ENCODE measurements at places on chromosomes 3 and 15. TPM values are rescaled to one million over a fixed set of nuclear protein-coding genes. Genes with fewer than 3 reads are reported as not detected.

DUOXA2 gene
- not detected for polyA plus RNA-seq

DNA sequence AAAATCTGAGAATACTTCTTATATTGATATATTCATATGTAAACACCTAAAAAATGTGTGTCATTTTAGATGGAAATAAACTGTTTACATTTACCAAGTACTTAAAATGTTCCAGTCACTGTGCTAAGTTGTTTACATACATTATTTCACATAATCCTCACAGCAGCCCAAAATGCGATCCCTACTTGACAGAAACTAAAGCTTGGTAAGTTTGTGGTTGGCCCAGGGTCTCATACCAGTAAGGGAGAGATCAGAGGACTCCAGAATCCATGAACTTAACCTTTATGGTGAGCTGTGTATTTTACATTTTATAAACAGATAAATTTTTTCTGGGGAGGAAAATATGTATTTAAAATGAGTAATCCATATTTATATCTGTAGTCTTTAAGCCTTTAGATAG is 51.2 kb downstream of the SLC25A26 start:
- no peak for DNase-seq

GRCh38 chr3:178155521-178155920 is 380.7 kb upstream of the KCNMB2 start:
- no peak for DNase-seq

- no peak for DNase-seq
These were observed 636.9 kb downstream of the TAFA4 start for GRCh38 chr3:68295457-68295856.

NLGN1 gene
- polyA plus RNA-seq, result 1.3 TPM

KCNAB1 gene
- polyA plus RNA-seq, result 5.2 TPM

DNA sequence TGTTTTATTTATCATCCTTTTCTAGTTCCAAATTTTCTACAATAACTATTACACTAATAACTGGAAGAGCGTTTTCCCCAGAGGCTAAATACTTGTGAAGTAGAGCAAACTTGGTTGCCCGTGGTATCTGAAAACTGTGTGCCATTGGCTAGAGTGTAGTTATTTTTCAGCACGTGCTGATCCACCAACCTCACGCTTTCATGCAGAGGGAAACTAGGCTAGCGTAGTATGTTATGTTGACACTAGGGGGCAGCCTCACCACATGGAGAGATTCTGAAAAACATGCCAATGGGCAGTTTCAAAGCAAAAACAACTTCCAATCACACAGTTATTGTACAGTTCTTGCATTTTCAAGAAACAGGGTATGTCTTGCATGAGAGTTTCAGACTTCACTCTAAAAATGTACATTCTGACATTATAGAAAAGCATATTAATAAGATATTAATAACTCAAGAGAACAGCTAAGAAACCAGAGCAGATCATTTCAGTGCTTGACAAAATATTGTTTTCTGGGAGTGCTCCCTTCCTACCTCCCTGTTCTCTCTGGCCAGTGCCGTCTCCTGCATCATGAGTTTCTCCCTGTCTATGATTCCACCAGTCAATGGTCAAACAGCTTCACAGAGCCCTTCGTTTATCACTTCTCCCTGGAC is 39.7 kb downstream of the SPATA12 start:
- DNase-seq, result peak; percentile 90

GRCh38 chr3:8622873-8623691 is 21.5 kb downstream of the SSUH2 start:
- DNase-seq, result peak; percentile 82

DNA sequence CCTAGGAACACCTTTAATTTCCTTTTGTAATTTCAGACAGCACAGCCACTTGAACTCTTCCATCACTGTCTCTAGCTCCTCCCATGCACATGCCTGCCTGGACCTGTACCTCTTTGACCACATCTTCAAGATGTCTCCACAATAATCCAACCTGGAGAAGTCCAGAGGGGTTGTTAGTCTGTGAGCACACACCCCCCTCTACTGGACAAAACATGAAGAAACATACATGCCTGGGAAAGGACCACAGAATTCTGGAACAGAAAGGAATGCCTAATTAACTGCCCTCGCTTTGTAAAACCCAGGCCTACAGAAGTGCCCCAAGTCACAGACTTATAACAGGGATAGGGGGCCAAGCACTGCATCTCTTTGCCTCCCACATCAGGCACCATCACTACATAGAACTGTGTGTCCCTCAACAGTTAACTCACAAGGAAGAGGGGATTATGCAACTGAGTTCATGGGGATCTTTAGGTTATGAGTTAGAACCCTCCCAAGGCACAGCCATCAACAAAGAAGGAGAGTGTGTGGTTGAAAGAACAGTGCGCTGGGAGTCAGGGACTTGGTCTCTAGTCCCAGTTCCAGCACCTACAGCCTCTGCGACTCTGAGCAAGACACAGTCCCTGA is 61.7 kb downstream of the FMN1 start:
- peak; percentile 79 for DNase-seq

SLC28A2 gene
- 0.10 TPM for polyA plus RNA-seq

PLSCR5 gene
- not detected for polyA plus RNA-seq

THBS1 gene
- 74.5 TPM for polyA plus RNA-seq

DNA sequence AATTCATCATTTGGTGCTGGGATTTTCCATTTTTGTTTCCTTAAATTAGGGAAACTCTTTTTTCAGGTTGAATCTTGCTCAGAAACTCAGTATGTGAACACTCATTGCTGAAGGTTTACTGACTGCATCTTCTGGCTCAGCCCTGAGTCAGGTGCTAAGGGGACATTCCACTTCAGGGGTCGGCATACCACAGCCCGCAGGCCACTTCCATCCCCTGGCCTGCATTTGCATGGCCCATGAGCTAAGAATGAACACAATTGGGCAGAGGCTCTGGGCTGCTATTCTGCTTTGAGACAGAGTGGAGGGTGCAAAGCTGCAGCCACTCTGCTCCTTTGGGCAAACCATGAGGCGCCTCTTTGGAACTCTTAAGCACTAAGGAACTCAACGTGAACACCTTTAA is 165.0 kb downstream of the FEZF2 start:
- no peak for DNase-seq

ALS2CL gene
- polyA plus RNA-seq, result 5.8 TPM

- no peak for DNase-seq
These were observed 436.5 kb downstream of the CNTN4 start for GRCh38 chr3:2535206-2535605.

GRCh38 chr3:97131476-97131875 is 317.1 kb downstream of the EPHA6 start:
- DNase-seq, result peak; percentile 16

REC114 gene
- 0.14 TPM for polyA plus RNA-seq

PCBP4 gene
- 64.9 TPM for polyA plus RNA-seq

GRCh38 chr3:136023264-136023978 is 57.9 kb downstream of the PPP2R3A start:
- DNase-seq, result peak; percentile 26

DNA sequence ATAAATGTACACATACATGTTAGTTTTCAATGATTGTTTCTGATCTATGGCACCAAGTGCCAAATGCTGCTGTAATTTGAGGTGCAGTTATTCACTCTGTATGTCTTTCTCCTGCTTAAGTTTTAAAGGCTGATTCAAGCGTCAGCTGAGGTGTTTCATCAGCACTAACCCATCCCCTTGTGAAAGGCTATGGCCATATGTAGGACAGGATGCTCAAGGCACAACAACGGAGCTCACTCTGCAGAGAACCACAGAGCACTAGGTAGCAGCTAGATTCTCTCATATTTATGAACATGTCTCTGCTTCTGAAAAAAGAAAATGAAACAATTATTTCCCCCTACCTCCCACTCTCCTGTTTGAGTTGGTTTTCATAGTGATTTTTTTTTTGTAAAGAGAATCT is 340.0 kb upstream of the TMCO5A start:
- DNase-seq, result no peak

ADCY5 gene
- polyA plus RNA-seq, result 2.4 TPM

- DNase-seq, result no peak
These were observed 467.7 kb downstream of the GABRG3 start for GRCh38 chr15:27438403-27439375.

DNA sequence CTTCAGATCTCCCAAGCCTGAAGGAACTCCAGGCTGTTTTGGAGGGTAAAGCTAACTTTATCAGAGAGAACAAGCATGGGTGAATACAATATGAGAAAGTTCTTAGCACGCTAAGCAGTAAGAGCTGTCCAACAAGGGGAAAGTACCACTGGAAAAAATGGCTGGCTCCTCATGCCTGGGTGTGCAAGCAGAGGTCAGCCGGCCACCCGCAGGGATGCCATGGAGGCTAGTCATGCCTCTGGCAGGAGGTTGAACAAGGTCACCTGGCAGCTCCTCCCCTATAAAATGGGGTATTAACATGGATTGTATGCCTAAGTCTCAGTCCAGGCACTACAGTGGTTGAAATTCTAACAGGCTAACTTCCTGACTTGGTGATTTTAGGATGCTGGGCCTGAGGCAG is 75.4 kb upstream of the SLC6A1 start:
- DNase-seq, result no peak

EXD1 gene
- 0.07 TPM for polyA plus RNA-seq

GRCh38 chr3:172367205-172368105 is 80.8 kb downstream of the GHSR start:
- DNase-seq, result no peak

CNTN6 gene
- polyA plus RNA-seq, result 3.3 TPM

DNA sequence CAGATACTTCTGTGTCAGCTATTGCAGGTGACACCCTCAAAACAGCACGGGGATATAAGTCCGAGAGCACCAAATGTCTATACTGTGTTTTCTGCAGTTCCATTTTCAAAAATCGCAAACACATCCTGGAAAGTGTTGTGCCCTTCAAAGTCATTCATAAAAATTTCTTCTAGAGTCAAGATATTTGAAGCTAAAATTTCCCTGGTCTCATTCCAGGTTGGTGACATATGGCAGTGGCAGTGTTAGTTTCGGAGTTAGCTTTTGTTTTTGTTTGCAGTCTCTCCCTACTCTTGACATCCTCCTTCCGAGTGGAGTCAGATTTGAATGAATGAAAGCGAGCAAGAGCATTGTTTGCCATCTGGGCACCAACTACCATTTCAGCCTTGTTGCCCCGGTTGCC is 3.2 kb upstream of the FSIP1 start:
- no peak for DNase-seq

- no peak for DNase-seq
These were observed 100.6 kb upstream of the ATP11B start for GRCh38 chr3:182692695-182693094.

DNA sequence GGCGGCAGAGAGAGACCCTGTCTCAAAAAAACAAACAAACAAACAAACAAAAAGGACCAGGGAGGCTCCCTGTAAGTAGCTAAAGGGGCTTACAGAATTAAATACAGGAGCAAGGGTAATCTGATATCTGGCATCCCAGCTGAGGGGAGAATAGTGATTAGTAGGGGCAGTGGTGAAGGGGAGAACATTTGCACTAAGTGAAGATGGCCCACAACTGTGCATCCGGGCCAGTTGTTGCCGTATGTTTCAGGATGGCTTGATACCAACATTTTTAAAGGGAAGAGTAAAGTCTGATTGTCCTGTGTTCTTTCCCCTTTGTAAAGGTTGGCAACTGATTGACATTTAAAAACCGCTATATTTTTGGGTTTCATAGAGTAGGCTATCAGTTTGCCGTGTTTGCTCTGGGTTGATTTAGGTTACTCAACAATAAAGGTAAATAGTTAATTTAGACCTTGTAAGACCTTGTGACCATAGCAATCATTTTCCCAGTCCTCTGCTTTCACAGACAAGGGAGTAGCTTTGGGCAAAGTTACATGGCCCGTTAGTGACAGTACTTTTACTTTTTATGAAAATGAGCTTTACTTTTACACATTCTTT is 167.8 kb downstream of the PTPRG start:
- DNase-seq, result peak; percentile 76

DNA sequence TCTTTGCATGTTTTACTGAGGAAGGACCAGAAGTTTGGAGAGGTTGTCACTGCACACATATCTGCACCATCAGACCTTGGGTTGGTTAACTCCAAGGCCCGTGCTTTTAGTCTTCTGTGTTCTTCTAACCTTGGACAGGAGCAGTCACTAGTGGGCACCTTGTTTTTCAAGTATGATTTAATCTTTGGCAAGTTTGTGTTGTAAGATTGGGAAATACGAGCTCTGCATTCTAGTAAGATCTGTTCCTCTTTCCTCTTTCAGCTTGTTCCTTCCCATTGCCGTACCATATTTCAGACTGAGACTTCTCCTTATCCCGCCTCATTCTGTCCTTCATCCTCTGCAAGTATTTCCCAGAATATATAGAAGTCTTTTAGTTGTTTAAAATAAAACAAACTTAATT is 5.1 kb downstream of the TMOD2 start:
- no peak for DNase-seq

- no peak for DNase-seq
These were observed 51.5 kb upstream of the CHST2 start for GRCh38 chr3:143068059-143068458.

DNA sequence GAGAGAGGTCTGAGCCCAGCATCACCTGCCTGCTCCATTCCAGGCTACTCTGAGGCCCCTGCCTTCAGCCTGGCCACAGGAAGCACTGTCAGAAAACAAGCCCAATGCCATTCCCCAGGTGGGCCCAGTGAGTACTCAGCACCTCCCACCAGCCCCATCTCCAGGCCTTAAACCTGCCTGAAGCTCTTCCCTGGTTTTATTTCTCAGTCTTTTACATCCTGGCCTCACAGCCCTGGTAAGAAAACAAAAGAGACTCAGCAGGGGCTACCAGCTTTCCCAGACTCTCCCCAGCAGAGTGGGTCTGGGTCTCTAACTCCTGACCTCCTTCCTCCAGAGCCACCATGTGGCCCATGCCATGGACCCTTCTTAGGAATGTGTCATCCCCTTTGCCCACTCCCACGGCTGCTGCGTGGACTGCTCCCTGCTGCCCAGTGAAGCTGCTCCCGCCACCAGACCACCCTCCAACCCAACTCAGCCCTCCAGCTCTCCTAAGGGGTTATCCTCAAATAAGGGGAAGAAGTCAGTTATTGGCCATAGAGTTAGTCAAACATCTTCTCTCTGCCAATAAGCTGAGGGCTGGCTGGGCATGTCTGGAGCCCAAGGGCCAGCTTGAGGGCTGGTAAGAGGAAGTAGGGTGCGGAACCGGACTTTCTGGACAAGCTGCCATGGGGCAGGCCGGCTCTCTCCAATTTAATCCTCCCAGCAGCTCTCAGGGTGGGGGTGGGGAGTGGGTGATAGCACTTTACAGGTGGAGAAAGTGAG is 116.7 kb upstream of the LINGO1 start:
- DNase-seq, result no peak

DNA sequence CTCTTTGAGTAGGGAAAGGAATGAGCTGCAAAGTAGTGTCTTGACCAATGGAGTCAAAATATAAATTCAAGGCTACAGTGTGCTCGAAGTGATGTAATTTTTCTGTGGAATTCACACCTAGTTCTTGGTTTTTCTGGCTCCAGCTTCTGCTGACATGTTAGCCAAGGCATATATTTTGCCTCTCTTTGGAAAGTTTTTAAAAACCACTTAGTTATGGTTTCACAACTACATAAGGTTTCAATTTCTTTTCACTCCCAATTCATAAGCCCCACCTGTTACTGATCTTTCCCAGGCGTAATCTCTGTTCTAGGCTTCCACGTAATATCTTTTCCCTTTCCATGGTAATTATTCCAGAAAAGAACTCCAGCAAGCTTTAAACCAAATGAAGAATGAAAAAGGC is 46.9 kb downstream of the GADL1 start:
- DNase-seq, result peak; percentile 77

- DNase-seq, result peak; percentile 98
These were observed 46.5 kb upstream of the FSTL1 start for GRCh38 chr3:120497336-120497735.

MB21D2 gene
- 11.1 TPM for polyA plus RNA-seq
